Progenitor cell of endocrine pancreas (in vitro differentiated cells): ENCODE measurements at places on chromosomes 11 and 22.
A peak's percentile ranks its signal among the peaks of the same experiment; 100 is the strongest.

- DNase-seq = no peak
These were observed 113.6 kb upstream of the MTMR2 start for GRCh38 chr11:96037405-96037949.

DNA sequence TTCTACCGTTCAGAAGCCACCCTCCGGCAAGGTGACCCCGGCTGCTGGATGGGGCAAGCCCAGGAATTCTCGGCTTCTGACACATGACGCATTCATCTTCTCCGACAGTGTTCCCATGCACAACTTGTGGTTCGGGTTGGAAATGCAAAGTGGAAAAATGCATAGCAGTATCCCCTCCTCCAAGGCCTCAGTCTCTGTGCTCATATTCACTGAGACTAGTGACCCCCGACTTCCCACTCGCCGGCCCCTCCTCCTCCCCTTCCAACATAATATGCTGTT lies 70.0 kb upstream of the NTM start:
- no peak for DNase-seq

- no peak for DNase-seq
These were observed 41.8 kb upstream of the TH start for GRCh38 chr11:2213384-2213842.

GRCh38 chr11:9615031-9615451 lies 41.6 kb downstream of the WEE1 start:
- no peak for DNase-seq

DNA sequence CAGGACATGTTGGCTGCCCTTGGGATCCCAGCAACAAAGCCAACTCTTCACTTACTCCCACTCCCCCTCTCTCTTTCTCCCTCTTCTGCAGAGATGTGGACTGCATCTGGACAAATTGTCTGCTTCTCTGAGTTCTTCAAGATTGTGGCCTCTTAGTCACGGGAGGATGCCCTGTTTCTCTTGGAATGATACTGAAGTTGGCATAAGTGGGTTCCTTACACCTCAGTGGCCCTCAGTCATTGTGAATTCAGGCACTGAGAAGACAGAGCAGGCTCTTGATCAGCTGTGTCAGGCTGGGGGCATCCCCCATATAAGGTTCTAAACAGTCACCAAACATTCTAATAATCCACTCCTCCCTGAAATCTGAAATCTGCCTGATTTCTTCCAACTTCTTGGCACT lies 6.1 kb upstream of the E2F8 start:
- no peak for DNase-seq

- DNase-seq = no peak
These were observed 20.3 kb downstream of the MRGPRD start for GRCh38 chr11:68960294-68961071.

- DNase-seq = no peak
These were observed 5.8 kb downstream of the TECTA start for GRCh38 chr11:121106812-121107211.

- DNase-seq = no peak
These were observed 100.0 kb downstream of the CCDC34 start for GRCh38 chr11:27263046-27263445.

- DNase-seq = no peak
These were observed 58.2 kb upstream of the EED start for GRCh38 chr11:86186386-86186785.

- DNase-seq = no peak
These were observed 36.4 kb downstream of the IGSF9B start for GRCh38 chr11:133920109-133920990.

DNA sequence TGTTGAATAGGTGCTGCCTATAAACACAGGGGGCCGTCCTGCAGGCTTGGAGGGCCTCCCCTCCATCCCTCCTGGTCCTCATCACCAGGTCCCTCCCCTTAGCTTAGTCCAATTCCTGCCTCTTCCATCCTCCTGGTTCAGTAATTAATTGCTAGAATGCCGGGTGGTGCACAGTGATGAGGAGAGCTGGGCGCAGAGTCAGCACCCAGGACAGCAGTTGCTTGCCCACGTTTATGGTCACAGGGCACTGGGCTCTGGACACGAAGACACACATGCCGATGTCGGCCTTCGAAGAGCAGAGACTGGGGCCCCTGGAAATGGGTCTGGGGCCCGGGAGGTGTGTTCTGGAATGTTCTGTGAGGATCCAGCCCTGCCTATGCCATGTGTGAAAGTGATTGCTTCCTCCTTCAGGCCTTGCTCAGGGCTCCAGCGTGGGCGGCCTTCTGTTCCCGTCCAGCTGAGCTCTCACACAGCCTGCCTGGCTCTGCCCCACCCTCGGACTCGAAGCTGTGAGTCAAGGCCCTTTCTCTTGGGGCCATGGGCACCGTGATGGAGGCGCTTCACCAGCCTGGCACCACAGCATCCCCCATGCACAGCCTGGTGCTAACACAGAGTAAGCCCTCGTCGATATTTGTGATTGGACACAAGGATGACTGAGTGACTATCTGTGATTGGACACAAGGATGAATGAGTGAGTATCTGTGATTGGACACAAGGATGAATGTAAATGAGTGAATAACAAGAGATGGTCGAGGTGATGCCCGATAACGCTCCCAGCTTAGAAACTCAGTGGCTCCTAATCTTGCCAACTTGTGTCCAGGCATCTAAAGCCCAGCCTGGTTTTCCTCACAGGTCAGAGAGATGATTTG lies 884.7 kb downstream of the BRD1 start:
- peak; percentile 3 for DNase-seq

DNA sequence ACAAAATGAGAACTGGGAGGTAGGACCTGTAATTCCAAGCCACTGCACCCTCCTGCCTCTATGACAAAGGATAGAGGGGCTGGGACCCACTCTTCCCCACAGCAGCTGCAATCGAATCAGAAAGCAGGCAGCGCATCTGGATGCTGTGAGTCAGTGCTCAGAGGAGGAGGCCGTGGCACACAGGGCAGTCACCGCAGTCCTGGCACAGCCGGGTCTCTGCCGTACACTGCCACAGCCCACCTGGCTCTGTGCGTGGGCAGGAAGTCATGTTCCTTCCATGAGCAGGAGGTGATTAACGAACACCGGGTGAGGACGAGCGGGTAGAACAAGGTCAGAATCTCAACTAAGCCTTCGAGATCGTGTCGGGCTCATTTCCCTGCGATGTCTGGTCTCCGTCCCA lies 30.2 kb upstream of the PPFIA1 start:
- DNase-seq = no peak

GRCh38 chr11:15852179-15852578 lies 504.2 kb downstream of the SOX6 start:
- DNase-seq = no peak

DNA sequence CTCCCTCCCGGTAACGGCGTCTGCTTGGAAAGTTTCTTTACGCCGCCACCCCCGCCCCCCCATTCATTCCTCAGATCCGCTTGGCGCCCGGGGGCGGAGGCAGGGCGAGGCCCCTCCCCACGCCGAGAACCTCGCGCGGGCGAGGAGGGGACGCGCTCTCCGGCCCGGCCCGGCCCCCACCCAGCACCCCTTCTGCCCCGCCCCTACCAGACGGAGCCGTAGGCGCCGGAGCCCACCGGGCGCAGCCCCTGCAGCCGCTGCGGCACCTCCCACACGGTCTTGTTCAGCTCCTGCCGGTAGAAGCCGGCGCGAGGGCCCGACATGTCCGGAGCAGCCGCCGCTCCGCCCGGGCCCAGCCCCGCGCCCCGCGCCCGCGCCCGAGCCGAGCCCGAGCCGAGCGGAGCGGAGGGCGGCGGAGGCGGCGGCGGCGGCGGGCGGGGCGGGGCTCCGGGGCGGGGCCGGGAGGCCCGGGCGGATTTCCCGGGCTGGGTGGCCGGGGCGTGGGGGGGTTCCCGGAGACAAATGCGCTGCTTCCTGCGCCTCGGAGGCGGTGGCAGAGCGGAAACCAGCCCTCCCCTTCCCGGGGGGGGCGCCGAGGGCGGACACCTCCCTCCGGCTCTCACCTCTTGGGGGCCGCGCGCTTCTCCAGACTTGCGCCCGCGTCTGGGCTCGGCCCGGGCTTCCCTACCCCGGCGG lies at the start of gene MAPK11:
Gene MAPK11 (minus strand): TSS at position 411 of the 696 bp plus-strand sequence. CDS start 88 bp downstream, at position 323.
- DNase-seq = no peak

DNA sequence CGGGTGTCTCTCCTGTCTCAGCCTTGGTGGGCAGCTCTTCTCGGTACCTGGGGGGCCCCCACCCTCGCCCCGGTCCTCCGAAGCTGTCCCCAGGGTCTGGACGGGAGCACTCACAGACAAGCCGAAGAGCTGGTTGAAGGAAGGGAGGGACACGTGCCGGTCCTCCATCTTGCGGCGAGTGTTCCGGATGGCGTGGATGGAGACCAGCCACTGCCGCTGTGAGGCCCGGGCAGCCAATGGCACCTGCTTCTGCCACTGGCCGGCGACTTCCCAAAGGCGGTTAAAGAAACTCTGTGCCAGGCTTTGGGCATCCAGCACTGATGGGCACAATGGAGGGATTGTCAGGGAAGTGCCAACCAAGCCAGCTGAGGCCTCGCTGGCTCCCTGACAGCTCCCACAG lies 18.7 kb downstream of the PPM1F start:
- no peak for DNase-seq

GRCh38 chr11:9103542-9104276 lies 12.3 kb upstream of the SCUBE2 start:
- DNase-seq = no peak

DNA sequence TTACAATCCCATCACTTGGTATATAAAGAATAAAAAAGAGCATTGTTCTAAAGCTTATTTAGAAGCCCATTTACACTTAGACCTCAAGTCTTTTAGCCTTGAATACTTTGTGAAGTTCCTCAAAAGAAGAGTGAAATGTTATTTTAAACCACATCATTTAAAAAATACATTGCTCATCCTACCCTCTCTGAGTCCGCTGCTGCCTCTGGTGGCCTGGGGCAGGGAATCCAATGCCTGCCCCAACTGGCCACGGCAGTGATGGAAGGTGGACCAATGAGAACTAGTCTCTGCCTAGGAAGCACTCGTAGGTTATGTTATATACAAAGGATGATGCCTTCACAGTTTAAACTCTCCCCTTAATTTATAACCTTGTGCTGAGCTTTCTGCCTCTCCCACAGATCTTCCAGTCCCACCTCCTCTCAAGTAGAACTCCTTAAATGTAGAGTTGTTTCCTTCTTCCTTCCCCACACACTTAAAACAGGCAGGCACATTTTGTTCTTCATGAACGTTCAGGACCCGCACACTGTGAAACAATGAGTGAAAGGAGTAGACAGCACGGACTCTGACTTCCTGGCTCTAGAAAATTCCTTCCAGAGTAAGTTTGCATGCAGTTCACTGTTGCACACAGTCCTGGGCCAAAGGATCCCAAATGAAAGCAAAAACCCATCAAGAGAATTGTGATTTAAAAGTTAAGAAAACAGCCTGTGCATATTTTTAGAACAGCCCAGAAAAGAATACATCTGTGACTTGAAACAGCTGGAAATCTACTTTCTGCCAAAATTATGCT lies 167.8 kb downstream of the RRAS2 start:
- DNase-seq = no peak

DNA sequence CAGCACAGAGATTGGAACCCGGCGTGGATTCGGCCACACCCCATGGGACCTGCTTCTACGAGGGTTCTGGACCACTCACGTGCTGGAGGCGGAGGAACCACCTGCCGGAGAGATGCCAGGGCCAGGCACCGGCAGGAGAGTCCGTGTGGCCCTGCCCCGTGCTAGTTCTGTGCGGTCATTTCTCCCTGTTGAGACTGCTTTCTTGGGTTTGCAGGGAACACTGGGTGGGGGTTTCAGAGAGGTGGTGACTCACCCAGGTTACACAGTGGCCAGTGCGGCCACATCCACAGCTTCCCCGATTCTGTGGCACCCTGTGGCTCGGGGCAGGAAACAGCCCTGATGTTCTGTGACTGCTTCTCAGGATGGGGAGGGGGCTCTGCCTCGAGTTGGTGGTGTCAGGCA lies 3.6 kb upstream of the PHLDA2 start:
- no peak for DNase-seq

DNA sequence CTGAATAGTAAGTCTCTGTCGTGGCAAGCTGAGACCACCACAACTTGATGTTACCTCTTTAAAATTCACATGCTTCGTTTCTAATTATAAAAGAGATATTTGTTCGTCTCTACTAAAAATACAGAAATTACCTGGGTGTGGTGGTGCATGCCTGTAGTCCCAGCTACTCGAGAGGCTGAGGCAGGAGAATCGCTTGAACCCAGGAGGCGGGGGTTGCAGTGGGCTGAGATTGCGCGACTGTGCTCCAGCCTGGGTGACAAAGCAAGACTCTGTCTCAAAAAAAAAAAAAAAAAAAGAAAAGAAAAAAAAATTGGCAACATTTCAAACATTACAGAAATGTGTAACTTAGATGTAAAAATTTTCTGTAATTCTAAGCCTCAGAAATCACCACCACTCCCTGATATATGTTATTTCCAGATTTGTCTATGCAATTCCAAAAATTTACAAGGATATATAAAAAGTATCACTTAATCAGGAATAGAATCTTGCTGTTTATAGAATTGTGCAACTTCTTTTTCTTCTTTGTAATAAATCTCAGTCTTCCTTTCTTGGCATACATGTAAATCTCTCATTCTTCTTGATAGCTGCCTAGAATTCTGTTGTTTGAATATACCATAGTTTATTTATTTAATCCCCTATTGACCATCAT lies 37.3 kb downstream of the C11orf96 start:
- DNase-seq = no peak

- DNase-seq = no peak
These were observed 5.8 kb upstream of the PPP6R3 start for GRCh38 chr11:68454767-68455166.

- no peak for DNase-seq
These were observed 25.4 kb upstream of the ARHGAP20 start for GRCh38 chr11:110737593-110737992.

- DNase-seq = no peak
These were observed 108.2 kb upstream of the CRYBB3 start for GRCh38 chr22:25091458-25091857.

DNA sequence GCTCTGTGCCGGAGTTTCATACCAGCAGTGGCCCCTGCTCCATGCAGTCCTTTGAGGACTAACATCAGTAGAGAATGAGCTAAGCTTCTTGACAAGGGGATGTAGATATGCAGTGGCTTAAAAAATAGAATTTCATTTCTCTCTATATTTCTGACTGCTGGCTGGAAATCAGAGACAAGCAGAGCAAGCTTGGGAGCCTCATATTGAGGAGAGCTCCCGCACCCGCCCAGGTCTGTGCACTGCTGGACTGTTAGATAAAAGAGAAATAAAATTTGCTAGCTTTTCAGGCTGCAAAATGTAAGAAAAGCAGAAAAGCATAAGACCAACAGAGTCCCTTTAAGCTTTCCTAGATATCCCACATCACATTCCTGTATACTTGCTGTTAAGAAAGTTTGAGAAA lies 31.4 kb downstream of the MMP7 start:
- DNase-seq = no peak
